Hippocampal formation (tissue), 2 donors: ENCODE measurements at places on chromosomes 1 and 21.

DNA sequence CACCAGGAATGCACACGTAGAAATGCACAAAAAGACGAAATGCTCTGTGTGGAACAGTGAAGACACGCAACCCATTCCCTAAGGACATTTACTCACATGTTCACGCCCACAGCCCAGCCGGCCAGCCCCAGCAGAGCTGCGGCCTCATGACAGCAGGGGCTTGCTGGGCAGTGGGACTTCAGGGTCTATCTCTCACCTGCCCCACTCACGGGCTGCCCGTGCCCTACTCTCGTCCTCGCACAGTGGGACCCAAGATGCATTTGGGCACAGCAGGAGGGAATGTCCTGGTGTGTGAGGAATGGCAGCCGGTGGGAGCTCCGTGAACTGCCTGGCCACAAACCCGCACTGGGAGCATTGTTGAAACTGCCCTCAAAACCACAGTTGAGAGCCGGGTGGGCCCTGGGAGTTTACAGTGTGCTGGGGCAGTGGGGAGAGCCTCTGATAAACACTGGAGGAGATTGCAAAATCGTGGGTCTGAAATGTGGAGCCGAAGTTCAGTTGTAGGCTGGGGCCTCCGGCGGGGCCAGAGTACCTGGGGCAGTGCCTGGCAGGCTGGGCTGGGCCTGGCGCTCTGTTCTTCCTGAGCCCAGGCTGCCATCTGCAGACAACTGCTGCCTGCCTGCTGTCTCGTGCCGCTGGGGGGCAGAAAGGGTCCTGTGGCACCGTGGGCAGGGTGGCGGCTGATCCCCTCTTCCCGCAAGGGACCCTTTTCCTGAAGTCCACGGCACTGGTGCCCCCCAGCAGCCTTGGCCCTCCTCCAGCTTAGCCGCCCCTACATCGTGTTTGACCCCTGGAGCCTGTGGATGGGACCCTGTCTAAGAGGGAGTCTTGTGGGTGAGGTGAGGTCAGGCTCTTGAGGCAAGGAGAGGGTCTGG, 20.7 kb upstream of the POFUT2 start:
- DNase-seq, result no peak

- DNase-seq, result no peak
Observed at GRCh38 chr21:45741691-45742090, 98.2 kb downstream of the PCBP3 start.

DNA sequence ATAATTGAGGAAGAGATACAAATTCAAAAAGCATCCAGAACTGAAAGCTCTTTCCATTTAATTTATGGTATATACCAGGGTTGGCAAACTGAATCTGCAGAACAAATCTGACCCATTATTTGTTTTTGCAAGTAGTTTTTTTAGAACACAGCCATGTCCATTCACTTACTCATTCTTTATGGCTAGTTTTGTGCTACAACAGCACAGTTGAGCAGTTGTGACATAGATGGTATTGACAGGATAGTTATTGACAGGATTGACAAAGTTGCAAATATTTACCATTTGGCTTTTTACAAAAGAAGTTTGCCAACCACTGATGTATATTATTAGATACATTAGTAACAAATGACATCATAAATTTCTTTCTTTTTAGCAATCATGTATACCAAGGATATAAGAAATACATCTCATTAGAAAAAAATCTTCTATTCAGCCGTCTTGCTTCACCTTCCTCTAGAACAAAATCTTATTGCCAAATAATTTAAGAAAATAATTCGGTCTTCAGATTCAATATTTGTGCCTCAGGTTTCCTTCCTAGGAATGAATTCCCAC, 9.4 kb downstream of the ADAMTS1 start:
- no peak for DNase-seq

DNA sequence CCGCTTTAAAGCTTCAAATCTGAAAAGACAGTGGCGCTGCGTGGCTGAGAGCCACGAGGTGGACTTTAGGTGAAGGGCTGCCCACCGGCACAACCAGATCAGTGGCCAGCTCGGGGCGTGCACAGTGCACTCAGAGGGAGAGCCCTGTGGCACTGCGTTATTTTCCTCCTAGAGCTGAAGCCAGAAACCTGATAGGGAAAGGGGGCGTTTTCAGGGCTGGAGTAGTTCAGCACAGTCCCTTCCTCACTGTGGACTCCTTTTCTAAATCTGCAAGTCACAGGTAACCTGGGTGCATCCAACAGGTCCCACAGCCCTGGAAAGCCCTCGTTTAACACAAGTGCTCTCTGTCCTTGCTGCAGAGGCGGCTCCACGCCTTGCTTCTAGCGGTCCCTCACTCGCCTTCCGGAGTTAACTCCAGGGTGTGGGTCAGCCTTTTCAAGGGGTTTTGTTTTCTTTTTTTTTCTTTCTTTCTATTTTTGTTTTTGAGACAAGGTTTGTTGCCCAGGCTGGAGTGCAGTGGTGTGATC, 81.2 kb downstream of the GALNT2 start:
- no peak for DNase-seq

DNA sequence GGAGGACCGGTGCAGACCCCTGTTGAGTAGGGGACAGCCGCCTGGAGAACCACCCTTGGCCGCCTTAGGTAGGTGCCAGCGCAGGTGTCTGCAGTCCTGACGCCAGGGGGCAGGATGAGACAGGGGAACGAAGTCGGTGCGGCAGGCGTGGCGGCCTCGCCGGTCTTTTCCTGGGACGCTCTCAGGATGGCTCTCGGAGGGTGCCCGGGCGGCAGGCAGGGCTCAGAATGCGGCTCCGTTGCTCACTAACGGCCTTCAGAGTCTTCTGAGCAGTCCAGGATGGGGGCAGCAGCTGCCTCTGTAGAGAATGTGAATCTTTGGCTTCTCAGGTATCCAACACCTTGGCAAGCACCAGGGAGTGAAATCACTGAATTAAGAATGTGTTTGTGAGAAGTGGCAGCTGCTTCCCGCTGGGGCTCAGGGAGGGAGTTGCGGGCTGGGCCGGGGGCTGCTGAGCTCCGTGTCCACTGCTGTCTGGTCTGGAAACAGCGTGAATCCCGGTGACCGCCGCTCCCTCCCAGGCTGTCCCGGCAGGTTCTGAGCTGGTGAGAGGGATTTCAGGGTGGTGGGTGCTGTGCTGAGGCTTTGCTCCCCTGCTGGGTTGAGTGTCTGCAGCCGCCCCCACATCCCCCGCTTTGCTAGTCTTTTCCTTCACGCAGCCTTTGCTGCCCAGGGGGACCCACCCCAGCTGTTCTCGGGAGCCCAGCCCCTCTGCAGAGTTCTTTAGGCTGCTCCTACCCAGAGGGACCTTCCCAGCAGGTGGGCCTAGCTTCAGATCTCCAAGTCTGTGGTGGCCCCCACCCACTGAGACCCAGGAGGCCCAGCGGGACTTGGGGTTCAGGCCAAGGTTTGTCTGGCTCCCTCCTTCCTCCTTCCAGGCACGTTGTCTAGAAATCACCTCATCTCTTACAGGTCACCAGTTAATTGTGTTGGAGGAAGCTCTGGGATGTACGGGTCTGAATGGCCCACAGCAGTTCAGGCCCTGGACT, 11.1 kb upstream of the C1orf174 start:
- no peak for DNase-seq

GRCh38 chr1:113934511-113935055, 5.5 kb downstream of the HIPK1 start:
- no peak for DNase-seq
